ENCODE measurements at places on chromosomes 6 and 20. TPM values are rescaled to one million over a fixed set of nuclear protein-coding genes. Genes with fewer than 3 reads are reported as not detected.

Gene KIAA1755
- 0.16 TPM for total RNA-seq

- DNase-seq, result no peak
Measured at GRCh38 chr6:4728436-4728769, 47.8 kb upstream of the CDYL start.

- DNase-seq, result no peak
Measured at GRCh38 chr20:40860487-40860902, 168.1 kb upstream of the TOP1 start.

- DNase-seq, result no peak
Measured at GRCh38 chr6:109922851-109923250, 55.3 kb upstream of the GPR6 start.

- DNase-seq, result no peak
Measured at GRCh38 chr6:16982807-16983206, 119.0 kb upstream of the STMND1 start.

DNA sequence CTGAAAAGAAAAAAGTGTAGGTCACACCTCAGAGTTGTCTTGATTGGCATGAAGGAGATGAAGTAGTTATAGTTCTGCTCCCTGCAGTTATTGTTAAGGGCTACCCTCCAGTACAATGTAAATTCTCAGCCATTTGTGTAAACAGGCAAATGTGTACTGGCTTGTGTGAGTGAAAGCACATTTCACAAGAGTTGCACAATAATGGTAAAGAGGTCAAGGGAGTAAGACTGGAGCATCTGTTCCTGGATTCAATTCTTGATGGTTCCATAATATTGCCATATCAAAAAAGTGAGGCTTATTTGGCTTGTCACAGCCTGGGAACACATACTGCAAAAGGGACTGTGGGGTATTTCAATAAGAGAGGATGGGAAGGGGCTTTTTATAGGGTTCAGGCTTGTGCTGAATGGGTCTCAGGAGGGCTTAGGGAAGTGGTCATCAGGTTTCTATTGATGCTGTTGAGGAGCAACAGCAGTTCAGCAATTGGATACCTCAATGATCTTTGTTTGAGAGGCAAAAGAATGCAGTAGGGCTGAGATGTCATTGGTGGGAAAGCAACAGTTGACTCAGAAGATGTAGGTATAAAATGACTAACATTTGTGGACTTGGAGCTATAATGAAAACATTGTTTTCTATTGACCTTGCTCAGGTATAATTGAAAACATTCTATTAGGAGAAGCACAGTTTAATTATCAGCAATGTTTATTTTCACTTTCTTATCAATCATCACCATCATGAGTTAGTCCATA lies 402.6 kb downstream of the BCKDHB start:
- no peak for DNase-seq

DNA sequence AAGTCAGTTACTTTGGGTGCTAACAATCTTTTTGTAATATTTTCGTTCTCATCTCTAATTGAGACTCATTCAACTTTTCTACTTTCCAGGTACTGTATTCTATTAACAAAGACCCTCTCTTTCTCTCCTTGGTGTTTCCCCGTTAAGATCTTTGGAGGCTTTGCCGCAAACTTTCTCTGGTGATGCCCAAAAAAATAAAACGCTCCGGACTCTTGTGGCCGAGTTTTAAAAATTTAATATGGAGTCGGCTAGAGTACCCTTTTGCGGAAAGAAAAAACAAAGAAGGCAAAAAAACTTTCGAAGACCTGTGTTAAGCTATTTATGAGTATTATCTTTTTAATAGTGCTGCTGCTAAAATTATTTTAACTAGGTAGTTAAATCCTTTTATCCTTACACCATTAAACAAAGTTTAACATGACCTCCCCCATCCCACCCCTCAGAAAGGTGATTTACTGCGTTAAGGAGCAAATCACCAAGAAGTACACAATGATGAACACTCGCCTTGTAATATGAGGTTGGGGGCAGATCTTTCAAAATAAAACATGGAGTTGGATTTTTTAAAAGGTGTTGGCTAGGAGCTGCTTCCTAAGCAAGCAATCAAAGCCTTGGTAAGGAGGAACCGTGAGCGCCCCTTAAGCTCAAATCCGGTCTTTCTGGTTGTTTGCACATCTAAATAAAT lies 10.0 kb downstream of the SIM1 start:
- no peak for DNase-seq

- no peak for DNase-seq
Measured at GRCh38 chr6:146300521-146300920, 243.1 kb upstream of the RAB32 start.

Gene ANKRD66
- not detected for total RNA-seq

Gene TSBP1
- not detected for total RNA-seq

Gene PRDM13
- 0.14 TPM for total RNA-seq

- DNase-seq, result peak; percentile 47
Measured at GRCh38 chr6:82040405-82041221, 206.9 kb downstream of the IBTK start.

DNA sequence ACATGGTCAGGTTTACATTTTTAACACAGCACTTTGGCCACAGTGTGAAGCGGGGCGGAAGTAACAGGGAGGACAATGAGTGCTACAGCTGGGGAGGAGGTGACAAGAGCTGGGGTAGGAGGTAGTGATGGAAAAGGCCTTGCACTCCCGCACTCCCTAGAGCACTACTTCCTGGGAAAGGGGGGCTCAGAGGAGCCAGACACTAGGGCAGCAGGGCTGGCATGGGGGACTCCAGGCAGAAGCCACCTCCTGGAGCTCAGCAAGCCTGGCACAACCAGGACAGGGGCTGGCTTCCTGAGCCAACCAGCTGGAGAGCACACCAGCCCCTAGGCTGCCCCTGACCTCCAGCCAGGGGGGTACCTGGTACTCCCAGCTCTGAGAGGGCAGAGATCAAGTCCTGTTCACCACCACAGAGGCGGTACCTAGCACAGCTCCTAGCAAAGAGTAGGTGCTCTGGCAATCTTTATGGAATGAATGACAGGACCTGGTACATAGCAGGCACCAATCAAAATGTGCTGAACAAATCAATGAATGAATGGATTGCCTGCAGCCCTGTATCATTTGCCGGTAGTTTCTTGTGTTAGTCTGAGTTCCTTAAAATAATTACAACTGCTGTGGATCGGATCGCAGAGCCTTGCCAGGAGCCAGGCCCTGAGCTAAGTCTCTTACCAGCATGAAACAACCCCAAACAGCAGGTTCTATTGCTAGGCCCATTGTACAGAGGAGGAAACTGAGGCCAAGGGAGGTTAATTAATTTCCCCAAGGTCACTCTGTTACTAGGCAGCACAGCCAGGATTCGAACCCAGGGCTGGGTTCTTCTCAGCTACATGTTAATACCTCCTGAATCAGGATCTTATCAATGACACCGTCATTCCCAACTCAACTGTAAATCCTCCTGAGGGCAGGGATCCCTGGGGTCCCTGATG lies 15.5 kb downstream of the NOL4L start:
- no peak for DNase-seq

GRCh38 chr6:41674231-41675000 lies 36.1 kb downstream of the MDFI start:
- no peak for DNase-seq

DNA sequence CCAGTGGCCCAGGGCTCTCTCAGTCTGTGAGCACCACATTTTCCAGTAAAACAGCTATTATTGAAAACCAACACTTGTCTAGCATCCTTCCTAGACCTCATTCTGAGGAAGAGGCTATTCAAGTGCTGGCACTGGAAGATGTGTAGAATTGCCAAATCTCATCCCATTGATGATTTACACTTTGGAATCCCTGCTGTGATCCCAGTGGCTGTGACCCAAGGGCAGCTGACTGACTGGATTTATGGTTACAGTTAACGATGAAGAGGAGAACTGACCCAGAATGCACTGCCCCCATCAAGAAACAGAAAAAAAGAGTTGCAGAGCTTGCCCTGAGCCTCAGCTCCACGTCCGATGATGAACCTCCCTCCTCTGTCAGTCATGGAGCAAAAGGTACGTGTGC lies 2.4 kb downstream of the CMTR1 start:
- DNase-seq, result no peak

DNA sequence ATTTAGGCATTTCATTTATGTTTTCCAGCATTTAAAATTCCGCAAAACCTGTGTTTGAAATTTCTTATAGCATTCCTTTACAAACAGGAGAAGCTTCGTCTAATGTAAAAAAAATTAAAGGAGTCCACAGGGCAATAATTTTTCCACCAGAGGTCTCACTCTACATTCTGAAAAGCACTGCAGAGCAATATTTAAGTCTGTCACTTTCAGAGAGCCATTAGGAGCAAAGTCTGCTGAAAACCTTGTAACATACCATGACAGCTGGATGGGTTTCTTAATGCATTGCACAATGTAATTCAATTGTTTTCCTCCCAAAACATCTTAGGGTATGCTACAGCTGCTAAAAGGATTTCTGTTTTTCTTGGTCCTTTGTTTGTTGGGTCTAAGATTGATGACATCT lies 18.0 kb downstream of the BAG2 start:
- DNase-seq, result no peak

DNA sequence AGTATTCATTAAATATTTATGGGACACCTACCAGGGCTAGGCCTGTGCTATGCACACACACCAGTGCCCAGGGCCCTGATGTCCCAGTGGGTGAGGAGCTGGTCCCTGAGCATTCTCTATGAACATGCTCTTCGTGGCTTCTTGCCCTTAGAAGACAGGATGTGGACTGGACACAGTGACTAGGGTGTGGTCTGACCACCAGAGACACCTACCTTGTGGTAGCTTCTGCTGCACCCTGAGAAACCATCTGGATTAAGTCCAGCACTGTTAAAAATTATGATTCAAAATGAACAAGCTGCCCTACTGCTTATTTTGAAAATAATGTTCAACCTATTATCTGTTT lies 112.9 kb upstream of the RPS6KA2 start:
- no peak for DNase-seq

Gene FAM83C
- not detected for total RNA-seq

Gene ZBP1
- not detected for total RNA-seq

- DNase-seq, result no peak
Measured at GRCh38 chr6:91317247-91317835, 730.5 kb upstream of the MAP3K7 start.

DNA sequence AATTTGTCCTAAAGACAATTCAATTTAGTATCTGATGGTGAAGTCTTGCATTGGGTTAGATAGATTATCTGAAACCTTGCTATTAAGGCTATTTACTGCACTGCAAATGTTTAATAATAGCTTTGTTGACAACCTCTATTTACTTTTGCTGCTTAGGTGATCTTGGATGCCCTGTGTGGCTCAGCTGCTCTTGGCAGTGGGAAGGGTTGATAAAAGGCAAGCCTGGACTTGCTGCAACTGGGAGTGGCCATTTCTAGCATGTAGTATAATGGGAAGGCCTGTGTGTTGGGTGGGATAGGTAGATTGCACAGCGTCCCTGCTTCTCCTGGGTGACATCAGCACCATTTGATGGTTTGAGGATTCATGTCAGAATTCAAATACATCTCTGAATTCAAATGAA lies 49.1 kb downstream of the ARMC2 start:
- DNase-seq, result no peak

Gene SCUBE3
- 1.6 TPM for total RNA-seq

Gene COL9A3
- total RNA-seq, result 123 TPM

Gene LZTS3
- total RNA-seq, result 39.4 TPM

Gene TRIM10
- total RNA-seq, result 0.22 TPM

DNA sequence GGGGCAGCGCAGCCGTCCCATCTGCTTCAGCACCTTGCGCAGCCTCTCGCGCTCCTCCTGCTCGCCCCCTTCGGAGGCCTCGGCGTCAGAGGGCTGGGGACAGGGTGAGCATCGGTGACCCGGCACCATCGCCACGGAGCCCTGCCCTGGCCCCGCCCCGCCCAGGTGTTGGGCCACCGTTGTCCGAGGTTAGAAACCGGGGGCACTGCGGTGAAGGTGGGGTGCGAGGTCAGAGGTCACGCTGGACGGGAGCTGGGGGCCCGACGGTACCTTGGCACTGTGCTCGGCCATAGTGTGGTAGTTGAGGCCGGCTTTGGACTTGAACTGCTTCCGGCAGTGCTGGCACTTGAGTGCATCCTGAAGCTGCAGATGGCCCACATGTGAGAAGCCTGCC lies 6.4 kb downstream of the ZNF512B start:
- no peak for DNase-seq

GRCh38 chr6:167146977-167147376 lies 10.8 kb downstream of the GPR31 start:
- DNase-seq, result peak; percentile 62

Gene BPIFB2
- total RNA-seq, result 0.09 TPM

Gene FAM162B
- 1.6 TPM for total RNA-seq

Gene ADGRF5
- total RNA-seq, result 0.11 TPM

Gene C20orf144
- 0.21 TPM for total RNA-seq
